ENCODE measurements at places on chromosomes 2 and 18. TPM values are rescaled to one million over a fixed set of nuclear protein-coding genes. Genes with fewer than 3 reads are reported as not detected.

Gene SERPINB10
- total RNA-seq: not detected

Gene CHRNG
- not detected for total RNA-seq

Gene GKN2
- total RNA-seq: not detected

Gene SERPINB12
- not detected for total RNA-seq

Gene RAB6D
- total RNA-seq: not detected

Gene SLC1A4
- total RNA-seq: 38.1 TPM

Gene PROM2
- 1.4 TPM for total RNA-seq

Gene MGAT5
- total RNA-seq: 39.6 TPM

Gene SLC14A1
- 0.59 TPM for total RNA-seq

Gene NTSR2
- not detected for total RNA-seq

Gene SERPINB4
- not detected for total RNA-seq

Gene G6PC2
- total RNA-seq: not detected

Gene TCF4
- total RNA-seq: 3.9 TPM

Gene SIX3
- total RNA-seq: not detected

Gene OTOS
- not detected for total RNA-seq

Gene THSD7B
- total RNA-seq: not detected

Gene IL1A
- 1.7 TPM for total RNA-seq

Gene GGCX
- 23.9 TPM for total RNA-seq

Gene NLRC4
- 0.12 TPM for total RNA-seq

Gene SERPINB11
- total RNA-seq: not detected

Gene TTLL4
- 38.5 TPM for total RNA-seq
